ENCODE measurements at places on chromosomes 2 and 18.

DNA sequence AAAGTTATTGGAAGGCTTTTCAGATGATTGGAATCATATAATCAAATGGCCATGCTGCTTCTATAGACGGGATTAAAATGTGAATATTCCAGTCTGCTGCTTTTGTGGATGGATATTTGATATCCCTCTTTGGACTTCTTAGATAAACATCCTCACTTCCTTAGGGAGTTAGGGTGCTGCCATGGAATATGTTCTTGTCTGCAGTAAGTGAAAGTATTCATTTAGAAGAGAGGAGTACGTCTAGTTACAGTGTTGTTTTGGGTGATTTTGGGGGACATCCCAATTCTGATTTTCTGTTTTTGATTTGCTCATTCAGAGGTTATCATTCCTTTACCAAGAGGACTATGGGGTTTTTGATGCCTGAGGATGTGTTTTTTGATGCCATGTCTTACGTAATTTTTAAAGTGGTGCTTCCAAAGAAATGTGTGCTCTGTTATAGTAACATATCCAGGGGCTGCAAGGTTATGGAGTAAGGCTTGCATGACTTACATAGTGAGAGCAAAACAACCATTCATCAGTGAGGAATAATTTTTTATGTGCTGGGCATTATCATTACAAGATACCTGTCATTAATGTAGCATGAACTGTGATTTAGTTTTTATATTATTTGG lies 33.6 kb downstream of the ASXL3 start:
- no peak for DNase-seq

GRCh38 chr18:70450426-70451253 lies 161.8 kb downstream of the SOCS6 start:
- DNase-seq, result no peak

- DNase-seq, result no peak
These were observed 13.6 kb downstream of the KCNK3 start for GRCh38 chr2:26706093-26706492.

DNA sequence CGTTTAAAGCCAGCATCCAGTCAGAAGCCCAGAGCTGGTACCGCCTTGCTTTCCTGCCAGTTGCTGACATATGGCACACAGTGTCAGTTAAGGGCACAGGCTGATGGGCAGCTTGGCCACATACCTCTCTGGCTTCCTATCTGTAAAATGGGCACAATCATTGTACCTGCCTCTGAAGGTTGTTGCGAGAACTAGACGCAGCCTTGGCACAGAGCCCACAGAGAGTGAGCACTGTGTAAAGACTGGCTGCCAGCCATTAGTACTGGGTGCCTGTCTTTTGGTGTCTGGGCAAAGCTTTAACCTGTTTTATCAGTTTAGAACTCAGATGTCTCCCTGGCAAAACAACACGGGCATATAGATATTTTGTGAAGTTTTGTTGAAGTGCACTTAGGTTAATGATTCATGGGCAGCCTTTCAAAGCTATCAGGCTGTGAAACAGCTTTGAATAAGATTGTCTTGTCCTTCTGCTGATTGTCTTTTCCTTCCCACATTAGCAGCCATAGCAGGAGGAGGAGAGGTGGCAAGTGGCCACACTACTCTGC lies 269.5 kb downstream of the NEDD4L start:
- no peak for DNase-seq

GRCh38 chr18:45044787-45045186 lies 364.1 kb downstream of the SETBP1 start:
- DNase-seq, result no peak

GRCh38 chr18:22272242-22272641 lies 102.9 kb downstream of the GATA6 start:
- DNase-seq, result no peak

DNA sequence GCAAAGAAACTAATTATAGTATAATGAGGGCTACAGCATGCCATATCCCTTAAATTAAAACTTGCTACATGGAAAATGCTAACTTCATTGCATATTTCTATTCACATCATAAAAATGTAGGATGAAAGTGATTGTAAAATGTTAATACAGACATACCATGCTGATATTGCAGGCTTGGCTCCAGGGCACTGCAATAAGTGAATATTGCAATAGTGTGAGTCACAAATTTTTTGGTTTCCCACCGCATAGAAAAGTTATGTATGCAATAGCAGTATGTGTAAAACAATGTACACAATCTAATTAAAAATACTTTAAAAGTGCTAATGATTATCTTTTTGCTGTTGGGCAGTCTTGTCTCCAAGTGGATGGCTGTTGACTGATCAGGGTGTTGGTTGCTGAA lies 162.1 kb downstream of the CD8B2 start:
- DNase-seq, result no peak

DNA sequence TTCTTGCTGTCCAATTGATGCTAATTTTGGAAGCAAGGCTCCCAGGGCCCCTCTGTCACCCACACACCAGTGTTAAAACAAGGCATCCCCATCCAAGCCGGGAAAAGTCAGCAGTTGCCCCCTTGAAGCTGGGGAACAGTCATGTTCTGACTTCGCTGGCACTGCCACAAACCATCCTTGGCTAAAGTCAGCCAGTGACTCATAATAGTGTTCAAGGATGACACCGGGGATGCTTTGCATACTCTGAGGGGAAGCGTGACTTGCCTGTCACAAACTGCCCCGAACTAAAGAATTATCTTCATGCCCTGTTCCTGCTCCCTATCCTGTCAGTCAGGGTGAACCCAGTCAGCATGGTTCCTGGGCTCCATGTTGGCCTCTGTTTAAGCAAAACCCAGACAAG lies 37.0 kb downstream of the TGFA start:
- DNase-seq, result no peak

DNA sequence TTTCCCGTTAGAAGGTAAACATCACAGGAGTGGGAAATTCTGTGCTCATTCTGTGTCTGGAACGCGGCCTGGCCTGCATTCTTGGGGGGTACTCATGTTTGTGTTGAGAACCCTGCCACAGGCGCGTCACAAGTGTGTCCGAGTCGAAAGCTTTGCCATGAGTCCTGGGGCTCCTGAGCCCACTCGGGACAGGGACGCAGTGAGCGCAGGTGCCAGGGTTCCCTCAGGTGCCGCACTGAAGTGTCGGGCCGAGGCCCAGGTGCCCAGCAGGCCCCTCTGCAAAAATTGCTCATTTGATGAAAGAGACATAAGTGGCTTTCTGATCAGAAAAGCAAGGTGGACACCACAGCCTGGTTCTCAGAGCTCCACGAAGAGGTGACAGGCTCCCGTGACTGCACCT lies 4.7 kb downstream of the D2HGDH start:
- DNase-seq, result no peak

DNA sequence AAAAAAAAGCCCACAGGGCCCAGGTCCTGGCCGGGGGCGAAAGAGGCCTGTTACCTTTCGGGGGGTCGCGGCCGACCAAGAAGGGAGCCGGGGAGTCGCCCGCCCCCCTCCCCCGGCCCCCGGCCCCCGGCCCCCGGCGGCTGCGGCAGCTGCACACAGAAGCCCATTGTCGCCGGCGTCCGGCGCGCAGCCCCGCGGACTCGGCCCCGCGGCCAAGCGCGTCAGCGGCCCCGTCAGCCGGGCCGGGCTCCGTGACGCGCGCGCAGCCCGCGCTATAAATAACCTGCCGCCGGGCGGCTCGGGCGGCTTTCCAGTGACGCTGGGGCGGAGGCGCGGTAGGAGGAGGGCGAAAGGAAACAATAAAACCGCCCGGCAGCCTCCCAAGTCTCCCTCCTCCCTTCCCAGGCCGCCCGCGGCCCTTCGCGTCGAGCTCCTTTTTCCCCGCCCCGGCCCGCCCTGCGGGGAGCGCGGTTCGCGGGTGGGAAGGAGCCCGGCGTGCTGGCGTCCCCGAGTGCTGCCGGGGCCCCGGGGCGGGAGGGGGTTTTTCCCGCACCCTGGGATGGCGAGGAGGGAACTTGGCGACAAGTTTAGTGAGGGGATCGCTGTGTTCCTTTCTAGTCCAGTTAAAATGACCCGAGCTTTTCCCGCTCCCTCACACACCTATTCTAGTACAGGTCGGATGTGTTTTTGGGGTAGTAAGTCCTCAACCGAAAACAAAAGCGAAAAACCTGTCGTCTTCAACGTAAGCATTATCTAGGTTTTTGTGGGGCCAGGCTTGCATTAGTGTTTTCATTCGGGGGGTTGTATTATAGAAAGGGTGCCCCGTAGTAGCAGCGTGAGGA lies 10.0 kb upstream of the NR4A2 start:
- DNase-seq, result peak; percentile 79

DNA sequence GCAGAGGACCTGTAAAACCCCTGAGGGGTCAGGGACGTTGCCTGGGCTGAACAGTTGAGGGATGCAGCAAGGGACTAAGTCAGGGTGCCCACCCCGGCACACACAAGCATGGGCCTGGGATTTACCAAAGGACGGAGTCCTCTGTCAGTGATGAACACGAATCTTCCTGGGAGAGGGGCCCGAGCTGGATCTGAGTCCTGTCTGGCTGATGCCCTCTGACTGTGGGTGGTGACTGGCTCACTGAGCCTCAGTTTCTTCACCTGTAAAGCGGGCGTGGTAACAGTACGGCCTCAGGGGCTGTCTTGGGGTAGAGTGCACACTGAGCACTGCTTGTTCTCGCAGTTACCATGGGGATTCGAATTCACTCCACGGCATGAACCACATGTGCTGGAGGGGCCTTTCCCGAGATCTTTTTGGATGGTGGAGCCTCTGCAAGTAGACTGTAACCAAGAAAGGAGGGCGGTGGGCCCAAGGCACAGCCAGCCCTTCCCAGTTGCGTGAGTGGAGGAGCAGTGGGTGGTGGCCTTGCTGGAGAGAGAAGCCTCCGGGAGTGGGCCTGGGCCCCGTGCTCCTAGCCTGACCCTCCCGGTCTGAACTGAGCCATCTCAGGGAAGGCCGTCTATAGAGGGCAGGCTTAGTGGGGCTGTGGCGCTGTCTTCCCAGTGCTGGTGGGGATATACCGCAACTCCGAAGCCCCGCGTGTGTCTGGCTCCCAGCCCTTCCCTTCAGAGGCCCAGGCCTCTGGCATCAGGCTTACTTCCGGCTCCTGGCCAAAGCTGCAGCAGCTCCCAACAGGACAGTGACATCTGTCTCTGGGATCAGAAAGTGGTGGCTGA lies 130.8 kb upstream of the HS6ST1 start:
- DNase-seq, result no peak

GRCh38 chr18:58991167-58991798 lies 126.6 kb downstream of the ZNF532 start:
- no peak for DNase-seq

DNA sequence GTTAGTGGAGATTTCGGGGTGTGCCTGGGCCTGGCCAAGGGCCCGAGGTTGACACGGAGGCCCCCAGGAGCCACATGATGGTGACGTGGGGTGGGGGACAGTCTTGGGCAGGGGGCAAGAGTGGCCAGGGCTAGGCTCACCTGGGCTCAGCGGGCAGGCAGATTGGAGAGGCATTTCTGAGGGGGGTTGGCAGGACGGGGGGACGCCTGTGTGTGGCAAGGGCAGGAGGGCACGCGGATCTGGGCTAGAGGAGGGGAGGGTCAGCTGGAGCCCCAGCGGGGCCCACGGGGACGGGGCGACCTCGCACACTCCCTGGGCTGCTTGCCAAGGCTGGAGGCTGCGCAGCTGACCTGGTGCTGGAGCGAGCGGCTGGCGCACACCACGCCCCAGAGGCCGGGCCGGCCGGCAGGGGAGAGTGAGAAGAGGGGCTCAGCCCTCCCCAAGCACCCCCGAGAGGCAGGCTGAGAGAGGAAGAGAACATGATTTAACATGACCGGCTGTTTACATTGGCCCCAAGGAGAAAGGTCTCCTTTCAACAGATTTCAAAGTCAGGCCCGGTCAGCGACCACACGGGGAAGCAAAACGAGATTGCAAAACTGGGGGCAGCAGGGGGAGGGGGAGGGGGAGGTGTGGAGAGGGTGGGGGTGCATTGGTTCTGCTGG lies 38.0 kb upstream of the SNED1 start:
- no peak for DNase-seq

GRCh38 chr2:70851704-70852103 lies 16.1 kb upstream of the CD207 start:
- peak; percentile 24 for DNase-seq

- DNase-seq, result no peak
These were observed 320.2 kb downstream of the KCNS3 start for GRCh38 chr2:18198677-18199076.

- no peak for DNase-seq
These were observed 24.3 kb downstream of the STAT4 start for GRCh38 chr2:191126386-191127085.

- DNase-seq, result no peak
These were observed 225.8 kb downstream of the TTC32 start for GRCh38 chr2:19675856-19676460.

- no peak for DNase-seq
These were observed 261.8 kb upstream of the CHAC2 start for GRCh38 chr2:53505826-53506225.

- no peak for DNase-seq
These were observed 36.4 kb downstream of the PAX8 start for GRCh38 chr2:113242327-113242726.

DNA sequence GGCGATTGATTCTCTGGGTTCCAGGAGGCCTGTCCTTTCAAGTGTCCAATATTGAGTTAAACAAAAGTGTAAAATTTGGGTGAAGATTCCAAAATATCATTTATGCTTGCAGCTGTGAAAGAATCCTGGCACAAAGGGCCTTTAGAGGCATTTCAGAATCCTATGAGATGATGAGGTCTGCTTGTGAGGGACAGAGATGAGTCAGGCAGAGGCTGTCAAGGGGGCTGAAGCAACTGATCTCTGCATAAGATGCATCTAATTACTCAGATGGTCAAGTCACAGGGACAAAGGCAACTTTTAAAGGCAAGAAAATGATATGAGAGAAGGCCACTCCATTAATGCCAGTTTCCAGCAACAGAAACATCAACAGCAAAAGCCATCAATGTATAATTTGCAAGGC lies 78.8 kb downstream of the FHOD3 start:
- DNase-seq, result no peak

DNA sequence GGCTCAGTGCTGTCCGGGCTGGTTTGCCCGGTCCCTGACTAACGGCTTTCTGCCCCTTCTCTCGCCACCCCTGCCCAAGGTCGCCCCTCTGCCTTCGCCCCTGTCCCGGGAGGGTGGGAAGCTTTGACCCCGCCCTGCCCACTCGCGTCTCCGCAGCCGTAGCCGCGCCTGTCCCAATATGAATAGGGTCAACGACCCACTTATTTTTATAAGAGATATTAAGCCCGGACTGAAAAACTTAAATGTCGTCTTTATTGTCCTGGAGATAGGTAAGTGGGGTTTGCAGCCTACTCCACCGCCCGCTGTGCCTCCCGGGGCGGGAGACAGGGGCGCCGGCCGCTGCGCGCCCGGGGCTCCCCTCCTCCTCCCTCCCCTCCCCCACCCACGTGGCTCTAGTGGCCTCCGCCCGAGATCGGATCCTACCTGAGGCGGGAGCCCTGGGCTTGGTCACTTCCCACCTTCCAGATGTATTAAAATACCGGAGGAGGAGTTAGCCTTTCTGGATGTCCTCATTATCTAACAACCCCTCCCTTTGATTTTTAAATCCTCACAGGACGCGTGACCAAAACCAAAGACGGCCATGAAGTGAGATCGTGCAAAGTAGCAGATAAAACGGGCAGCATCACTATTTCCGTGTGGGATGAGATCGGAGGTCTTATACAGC lies 633 bp downstream of the NABP1 start:
- peak; percentile 37 for DNase-seq

DNA sequence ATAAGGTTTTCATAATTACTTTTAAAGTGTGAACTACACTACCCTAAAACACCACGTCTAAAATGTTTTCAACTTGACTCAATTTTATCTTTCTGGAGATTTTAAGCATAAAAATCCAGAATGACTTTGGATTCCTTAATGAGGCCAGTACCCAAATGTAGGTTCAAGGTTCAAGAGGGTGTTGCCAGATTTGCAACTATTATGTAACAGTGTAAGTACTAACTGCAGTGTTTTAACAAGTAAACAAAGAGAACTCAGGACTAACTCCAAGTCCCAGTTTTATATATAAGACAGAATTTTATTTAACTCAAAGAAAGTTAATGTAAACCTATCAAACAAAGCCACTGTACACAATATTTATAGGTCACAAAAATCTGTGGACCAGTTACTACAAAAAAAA lies 5.7 kb downstream of the HIBCH start:
- no peak for DNase-seq

Measured in activated gamma-delta T cell treated with anti-CD3 and anti-CD28 coated beads, Interleukin-2, amount 50 U/mL, for 16 hours (primary cell).